Activated CD4-positive, alpha-beta T cell treated with anti-CD3 and anti-CD28 coated beads for 24 hours (primary cell): ENCODE measurements at places on chromosomes 7 and 10.

DNA sequence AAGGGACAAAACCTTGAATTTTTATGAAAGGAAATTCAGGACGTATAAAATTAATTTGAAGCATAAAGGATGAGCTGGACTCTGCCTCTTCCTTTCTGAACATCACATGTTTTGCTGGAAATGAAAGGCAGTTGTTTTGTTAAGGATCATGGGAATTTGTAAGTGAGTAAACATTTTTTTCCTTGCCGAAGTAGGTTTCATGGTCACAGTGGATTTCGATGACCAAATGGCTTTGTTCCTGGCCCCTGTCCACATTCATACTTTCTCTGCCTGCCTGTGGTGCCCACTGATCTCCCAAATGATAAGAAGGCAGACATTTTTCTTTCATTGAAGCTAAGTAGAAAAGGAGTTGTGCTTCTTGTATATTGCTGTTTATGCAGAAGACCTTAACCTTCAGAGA is 104.2 kb downstream of the ARID5B start:
- no peak for DNase-seq

GRCh38 chr7:73967832-73968290 is 60.1 kb upstream of the ELN start:
- DNase-seq = no peak

DNA sequence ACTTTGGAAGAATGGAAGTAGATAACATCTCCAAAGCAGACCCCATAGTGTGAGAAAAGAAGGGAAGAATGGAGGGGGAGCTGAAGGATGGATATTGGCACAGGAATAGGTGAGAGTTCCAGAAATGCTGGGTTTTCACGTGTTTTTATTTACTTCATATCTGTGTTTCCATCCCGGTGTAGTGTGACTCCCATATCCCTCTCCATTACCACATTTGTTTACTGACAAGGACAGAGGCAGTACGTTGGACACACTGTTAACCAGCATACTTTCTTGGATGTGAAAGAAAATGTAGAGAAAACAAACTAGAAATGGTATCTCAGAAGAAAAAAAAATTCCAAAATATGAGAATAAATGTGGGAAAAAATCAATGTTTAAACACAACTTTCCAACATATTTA is 124.4 kb upstream of the PFKP start:
- no peak for DNase-seq

DNA sequence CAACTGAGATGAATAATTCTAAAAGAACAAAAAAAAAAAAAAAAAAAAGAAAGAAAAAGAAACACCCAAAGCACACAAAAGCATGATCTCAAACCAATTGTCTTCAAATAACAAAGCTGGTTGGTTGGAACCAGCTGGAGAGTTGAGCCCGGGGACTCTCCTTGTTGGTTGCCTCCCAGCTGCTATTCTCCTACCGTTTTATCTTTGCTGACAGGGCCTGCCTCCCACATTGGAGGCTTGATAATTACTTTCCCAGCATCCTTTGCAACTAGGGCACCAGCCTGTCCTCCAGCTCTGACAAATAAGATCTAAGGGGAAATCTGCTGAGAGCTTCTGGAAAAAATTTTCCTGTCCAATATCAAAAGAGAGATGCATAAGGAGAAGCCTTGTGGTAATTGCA is 6.8 kb downstream of the PON1 start:
- DNase-seq = no peak

DNA sequence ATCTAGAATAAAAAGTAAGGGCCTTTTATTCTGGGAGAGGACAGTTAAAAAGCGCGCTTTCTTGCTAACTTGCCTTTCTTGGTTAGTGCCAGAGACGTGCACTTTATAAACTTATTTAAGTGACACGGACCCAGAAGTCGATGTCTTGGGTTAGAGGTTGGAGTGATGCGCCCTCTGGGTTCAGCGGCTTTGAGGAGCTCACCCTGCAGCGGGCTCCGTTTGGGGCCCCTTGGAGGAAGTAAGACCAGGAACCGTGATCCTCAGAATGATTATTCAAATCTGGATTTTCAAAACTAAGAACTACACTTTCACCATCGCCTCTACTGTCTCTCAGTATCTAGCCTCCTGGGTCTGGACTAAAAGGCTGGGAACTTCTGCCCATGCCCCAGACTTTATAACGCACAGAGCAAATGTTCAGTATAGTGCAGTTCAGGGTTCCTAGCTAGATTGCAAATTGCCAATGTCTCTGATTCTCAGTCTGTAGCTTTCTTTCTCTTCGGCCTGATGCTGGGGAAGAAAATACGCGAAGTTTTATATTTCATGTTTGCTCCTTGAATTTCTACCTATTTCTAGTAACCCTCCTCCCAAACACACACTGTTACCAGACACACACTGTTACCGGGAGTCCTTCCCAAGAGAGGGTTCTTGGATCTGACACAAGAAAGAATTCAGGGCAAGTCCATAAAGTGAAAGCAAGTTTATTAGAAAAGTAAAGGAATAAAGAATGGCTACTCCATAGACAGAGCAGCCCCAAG is 18.6 kb upstream of the SMO start:
- peak; percentile 21 for DNase-seq

- DNase-seq = no peak
Measured at GRCh38 chr7:80641548-80641947, 3.1 kb downstream of the CD36 start.

GRCh38 chr10:59833810-59834209 is 72.5 kb downstream of the CCDC6 start:
- DNase-seq = no peak

- DNase-seq = no peak
Measured at GRCh38 chr10:86536294-86536861, 14.8 kb upstream of the WAPL start.

- no peak for DNase-seq
Measured at GRCh38 chr10:30459283-30459682, 25.3 kb downstream of the MAP3K8 start.

DNA sequence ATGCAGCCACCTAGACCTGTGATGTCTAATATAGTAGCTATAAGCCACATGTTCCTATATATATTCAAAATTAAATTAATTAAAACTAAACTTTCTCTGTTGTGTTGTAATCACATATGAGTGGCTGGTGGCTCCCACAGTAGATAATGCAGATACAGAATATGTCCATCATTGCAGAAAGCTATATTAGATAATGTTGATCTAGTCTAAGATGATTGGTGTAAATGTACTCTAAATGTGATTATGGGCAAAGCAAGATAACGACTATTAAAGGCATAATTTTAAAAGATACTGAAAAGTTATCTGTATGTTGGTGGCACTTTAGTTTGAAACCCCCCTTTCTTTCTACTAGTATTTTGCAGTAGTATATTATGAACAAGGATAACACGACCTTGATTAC is 5.7 kb upstream of the HGF start:
- no peak for DNase-seq

- DNase-seq = no peak
Measured at GRCh38 chr7:81769891-81770727, at the start of gene HGF. TSS of gene HGF (minus strand) at chr7:81770047. CDS start at chr7:81769971, 76 bp downstream.

DNA sequence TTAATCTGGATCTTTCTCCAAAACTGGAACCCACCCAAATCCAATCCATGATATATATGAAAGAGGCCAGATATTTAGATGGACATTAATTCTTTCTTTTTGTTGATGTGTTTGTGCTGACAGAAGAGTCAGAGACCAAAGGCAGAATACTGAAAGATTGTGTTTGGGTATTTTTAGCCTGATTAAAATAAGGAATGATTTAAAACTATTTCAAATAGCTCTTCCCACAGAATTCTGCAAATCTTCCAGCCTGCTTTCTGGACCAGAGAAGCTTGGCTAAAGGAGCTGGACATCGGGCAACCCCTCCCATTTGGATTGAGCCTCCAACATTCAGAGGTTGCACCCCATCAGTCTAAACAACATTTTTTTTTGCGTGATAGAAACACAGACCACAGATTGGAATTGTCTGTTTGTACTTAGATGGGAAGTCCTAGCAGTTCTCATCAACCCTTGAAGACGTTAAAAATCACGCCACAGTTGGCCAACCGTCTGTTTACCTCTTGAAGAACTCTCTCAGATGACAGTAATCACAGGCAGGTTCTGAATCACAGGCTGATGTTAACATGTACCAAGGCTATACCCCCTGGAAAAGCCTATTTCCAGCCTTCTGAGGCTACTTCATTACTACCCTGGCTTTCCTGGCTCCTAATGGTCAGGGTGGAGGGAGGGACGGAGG is 155.2 kb upstream of the NRP1 start:
- DNase-seq = no peak

DNA sequence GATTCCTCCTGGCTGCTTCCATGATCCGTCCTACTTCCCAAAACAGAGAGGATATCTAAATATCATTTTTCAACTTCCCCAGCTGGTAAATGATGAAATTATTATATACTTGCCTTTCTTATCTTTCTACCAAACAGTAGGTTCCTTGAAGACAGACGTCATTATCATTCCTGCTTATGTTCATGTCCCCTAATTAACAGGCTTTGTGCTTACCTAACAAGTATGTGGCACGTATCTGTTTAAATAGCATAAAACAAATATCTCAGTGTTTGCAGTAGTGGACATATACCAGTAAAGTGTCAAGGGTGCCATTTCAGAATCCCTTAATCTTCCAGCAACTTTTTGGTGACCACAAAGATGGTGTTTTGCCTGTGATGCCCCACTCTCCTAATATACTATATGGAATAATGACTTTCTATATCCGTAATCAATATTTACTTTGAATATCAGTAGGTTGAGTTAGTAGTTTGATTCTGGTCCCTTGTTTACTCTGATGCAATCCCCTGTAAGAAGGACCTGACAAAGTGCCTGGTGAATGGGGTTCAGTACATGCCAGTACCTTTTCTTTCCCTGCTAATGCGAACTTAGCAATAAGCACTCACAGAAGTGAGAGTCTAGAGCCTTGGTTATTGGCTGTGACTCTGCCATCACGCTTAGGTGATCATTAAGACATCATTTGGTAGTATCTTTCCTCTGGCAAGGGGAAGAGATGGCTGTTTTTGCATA is 124.4 kb downstream of the ITIH5 start:
- no peak for DNase-seq
